ENCODE measurements at places on chromosomes 7 and 10.

DNA sequence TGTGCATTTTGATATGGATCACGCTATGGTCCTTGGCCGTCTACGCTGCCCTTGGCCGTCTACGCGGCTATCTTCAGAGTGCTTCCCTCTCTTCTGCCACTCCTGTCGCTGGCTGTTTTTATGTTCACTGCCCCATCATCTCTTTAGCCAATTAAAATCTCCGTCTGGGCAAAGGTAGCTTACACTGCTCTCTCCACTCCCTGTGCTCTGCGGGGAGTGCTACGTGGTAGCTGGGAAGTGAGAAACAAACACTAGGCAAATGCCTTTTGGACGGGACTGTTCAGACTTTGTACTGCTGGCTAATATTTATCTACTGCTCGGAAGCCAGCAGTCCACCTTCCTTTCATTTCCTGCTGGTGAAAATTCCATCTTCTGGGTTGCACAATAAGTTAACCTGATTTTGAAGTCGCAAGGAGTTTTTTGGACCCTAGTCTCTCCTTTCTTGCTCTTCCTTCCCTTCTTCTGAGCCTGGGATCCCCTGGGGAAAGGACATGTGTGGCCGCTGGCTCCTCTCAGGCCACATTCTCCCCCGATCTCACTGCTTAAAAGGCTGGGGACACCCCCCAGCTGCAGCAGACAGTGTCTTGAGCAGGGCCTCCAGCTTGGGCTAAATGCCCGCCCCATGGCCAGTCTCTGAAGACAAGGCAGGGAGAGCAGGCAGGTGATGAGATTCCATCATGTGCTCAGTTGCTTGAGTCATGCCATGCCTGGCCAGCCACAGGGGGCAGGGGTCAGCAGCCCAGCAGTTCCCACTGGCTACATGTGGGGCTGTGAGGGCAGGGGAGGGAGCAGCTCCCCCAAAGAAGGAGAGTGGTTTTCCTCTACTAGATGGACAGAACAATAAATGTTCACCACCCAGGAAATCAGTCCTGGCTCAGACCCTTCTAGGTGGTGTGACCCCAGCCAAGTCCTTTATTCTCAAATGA, 25.5 kb upstream of the RBM33 start:
- DNase-seq: no peak

DNA sequence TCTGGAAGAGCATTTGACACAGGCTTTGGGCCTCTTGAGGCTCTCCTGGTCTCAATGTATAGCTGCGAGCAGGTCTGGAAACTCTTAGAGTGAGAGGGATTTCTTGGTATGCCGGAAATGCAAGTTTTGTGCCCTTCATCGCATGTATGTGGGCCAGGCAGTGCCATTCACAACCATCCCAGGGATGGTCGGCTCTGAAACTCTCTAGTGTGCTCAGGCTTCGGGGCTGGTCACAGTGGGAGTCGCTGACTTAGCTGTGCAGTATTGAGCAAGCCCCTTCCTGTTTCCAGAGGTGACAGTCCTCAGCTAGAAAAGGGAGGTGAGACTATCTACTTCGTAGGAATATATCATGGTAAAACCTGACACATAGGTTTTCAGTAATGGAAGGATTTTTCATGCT, 2.0 kb upstream of the AOAH start:
- no peak for DNase-seq

GRCh38 chr10:48801001-48801421, 116.3 kb downstream of the WDFY4 start:
- DNase-seq: no peak

- no peak for DNase-seq
These were observed 265.0 kb upstream of the GLI3 start for GRCh38 chr7:42502022-42502421.
